ENCODE measurements at places on chromosomes 12 and 14.

DNA sequence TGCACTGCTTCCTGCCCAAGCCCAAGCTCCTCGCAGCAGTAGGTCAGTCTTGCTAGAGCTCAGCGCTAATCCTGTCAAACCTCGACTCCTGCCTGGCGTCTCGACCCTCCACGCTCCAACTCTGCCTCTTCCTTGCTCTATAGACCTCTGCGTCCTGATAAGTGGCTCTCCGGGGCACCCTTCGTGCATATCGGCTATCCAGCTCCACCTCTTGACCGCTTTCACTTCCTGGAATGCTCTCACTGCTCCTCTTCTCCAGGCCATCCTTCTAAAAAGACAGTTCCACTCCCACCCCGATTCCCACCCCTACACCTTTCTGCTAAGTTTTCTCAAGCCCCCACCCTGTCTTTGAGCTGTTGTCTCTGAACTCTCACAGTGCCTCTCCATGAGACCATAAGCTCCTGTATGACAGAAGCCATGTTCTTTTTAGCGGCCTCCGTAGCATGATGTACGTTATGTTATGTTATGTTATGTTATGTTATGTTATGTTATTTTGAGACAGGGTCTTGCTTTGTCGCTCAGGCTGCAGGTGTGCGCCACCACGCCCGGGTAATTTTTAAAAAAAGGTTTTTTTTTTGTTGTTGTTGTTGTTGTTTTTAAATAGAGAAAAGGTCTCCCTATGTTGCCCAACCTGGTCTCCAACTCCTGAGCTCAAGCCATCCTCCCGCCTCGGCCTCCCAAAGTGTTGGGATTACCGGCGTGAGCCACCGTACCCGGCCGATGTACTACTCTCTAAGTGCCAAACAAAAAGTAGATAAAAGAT is 601 bp downstream of the COX14 start:
- no peak for DNase-seq

DNA sequence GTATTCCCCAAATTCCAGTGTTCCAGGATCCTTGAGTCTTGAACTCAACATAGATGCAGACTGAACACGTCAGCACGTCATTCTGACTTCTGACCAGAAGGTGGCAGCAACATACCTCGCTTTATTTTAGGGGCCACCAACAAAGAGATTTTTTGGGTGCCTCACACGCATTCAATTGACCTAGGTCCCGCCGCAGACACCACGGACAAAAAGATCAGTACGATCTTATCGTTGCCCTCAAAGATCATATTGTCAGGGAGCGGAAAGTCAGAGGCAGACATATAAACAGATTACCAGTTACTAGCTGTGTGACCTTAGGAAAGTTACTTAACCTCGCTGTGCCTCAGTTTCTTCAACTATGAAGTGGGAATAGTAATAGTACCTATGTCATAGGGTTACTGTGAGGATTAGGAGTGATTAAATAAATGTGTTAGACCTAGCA is 6.5 kb upstream of the PRPH start:
- peak; percentile 65 for DNase-seq

GRCh38 chr12:20140751-20141150 is 227.6 kb upstream of the PDE3A start:
- DNase-seq, result no peak

- no peak for DNase-seq
Observed at GRCh38 chr12:45655743-45656142, 73.8 kb upstream of the ARID2 start.

All from NCI-H526 (cell line).